ENCODE measurements at places on chromosomes 3 and 15.
A peak's percentile ranks its signal among the peaks of the same experiment; 100 is the strongest.

DNA sequence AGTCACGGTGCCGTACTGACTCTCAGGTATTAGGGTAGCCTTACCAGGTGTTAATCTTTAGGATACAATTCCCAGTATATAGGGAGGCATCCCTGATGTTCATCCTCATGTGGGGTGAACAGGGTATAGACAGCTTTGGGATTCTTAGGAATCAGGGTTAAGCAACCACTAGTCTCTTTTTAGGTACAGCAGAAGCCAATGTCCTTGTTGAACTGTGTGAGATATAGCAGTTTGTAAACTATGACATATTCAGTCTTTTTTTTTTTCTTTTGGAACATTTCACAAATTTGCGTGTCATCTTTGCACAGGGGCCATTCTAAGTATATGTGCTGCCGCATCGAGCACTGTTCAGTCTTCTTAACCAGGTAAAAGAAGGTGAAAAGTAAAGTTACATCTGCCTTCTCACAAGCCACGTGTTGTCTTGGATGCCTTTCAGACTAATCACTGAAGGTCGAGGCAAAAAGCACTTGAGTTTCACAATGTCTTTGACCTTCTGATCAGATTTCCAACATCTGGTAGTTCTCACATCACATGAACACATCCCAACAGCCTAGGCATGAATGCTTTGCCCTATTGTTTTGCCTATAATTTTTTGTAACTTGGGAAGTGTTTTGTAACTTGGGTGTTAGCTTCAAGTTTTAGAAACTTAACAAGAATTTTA is 17.2 kb downstream of the TSEN2 start:
- no peak for DNase-seq

GRCh38 chr3:47410801-47411646 is 30.2 kb downstream of the PTPN23 start:
- no peak for DNase-seq

GRCh38 chr3:123004201-123004918 is 23.2 kb downstream of the SEMA5B start:
- no peak for DNase-seq

- DNase-seq = no peak
Measured at GRCh38 chr3:175664911-175665310, 805.8 kb downstream of the NAALADL2 start.

DNA sequence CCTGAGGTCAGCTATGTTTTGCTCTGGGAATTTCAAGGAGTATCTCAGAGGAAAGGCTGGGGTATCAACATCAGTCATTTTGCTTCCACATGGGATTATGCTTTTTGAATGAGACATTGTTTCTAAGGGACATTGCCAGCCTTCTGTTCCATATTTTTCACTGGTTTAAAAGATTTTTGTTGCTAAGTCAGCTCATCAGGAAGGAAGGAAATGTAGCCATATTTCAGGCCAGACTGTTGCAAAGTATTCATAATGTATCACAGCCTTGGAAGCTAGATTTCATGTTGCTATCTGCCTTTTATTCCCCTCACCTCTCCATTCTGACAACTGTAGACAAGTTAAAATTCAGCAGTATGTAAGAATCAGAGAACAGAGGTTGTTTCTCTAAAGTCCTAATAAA is 61.0 kb upstream of the CHRM5 start:
- no peak for DNase-seq

GRCh38 chr3:18559331-18559842 is 134.2 kb upstream of the SATB1 start:
- no peak for DNase-seq

GRCh38 chr15:100330221-100330620 is 11.6 kb downstream of the ADAMTS17 start:
- no peak for DNase-seq

DNA sequence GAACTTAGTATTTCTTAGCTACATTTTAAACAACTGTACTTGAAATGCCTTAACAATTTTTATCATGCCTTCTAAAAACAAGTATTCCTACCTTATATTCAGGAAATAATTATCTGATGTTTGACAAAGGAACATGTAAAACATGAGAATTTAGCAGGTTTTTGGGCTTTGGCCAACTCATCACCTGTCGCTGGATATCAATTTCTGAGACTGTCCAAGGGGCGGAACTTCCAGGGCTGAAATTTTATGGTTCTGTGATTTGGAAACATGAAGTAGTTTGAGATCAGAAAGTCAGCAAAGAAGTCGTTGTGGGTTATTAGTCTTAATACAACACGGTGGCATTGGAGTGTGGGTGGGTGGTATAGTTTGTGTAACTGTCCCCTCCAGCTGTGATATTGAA is 282.2 kb upstream of the LRRN1 start:
- DNase-seq = no peak

DNA sequence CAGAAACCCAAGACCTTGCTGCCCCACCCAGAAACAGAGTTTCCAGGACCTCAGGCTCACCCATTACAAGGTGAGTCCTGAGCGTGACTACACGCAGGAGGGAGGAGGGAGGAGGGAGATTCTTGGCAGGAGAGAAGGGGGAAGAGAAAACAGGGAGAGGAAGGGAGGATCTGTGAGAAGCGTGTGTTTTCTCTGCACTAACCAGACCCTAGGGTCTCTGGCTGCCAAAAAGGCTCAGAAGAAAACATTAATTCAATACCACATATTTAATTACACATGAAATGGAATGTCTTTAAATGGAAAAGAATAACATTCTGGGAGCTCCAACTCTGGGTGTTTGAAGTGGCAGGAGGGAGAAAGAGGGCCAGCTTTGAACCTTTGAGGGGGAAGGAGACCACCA is 309.0 kb downstream of the NTRK3 start:
- DNase-seq = no peak

DNA sequence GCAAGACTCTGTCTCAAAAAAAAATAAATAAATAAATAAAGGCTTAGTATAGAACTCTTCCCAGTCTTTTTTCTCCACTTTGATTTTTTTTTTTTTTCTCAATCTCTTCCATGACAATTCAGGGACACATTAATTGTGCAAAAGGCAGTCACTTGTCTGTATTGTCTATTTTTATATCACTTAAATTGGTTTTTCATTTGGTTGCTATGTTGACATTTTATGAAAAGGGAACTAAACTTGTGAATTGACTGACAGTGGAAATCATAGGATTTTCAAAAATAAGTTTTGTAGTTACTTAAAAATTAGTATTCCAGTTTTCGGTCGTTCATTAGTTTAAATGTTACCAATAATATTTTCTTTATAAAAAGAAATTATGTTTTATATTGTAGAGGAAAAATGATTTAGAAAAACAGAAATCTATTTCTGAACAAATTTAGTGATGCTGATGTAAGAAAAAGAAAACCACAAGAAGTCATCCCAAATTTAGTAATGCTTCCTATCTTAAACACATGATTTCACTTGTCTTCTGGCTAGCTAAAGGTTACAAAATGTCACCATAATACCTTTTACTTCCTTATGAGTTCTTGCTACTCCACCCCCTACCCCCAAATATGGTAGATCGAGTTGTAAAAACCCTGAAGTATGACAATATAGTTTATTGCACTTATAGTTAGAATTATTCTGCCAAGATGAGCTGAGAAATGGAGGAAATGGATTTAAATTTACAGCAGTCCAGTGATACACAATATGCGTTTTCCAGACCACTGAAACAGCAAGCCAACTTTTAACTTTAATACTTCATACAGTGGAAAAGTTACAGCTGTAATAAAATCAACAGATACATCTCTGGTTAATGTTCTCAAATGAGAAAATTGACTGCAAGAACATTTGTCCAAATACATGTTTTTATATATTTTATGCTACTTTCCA is 37.0 kb downstream of the PPARG start:
- no peak for DNase-seq

DNA sequence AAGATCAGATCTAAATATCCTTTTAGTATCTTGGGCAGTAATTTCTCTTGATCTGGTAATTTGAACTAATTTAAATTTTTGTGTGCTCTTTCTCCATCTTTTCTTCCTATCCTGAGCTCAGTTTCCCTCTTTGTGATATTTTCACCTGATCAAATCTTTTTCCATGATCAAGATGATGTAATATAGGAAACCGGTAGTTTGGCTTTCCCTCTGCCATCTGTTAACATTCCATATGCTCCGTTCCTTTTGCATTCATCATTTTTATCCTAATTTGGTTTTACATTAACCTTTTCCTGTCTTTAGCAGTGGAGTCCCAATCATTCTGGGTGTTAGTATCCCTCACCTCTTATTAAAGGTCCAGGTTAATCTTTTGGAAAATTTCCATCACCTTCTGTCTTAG is 5.9 kb upstream of the ABHD6 start:
- DNase-seq = no peak

DNA sequence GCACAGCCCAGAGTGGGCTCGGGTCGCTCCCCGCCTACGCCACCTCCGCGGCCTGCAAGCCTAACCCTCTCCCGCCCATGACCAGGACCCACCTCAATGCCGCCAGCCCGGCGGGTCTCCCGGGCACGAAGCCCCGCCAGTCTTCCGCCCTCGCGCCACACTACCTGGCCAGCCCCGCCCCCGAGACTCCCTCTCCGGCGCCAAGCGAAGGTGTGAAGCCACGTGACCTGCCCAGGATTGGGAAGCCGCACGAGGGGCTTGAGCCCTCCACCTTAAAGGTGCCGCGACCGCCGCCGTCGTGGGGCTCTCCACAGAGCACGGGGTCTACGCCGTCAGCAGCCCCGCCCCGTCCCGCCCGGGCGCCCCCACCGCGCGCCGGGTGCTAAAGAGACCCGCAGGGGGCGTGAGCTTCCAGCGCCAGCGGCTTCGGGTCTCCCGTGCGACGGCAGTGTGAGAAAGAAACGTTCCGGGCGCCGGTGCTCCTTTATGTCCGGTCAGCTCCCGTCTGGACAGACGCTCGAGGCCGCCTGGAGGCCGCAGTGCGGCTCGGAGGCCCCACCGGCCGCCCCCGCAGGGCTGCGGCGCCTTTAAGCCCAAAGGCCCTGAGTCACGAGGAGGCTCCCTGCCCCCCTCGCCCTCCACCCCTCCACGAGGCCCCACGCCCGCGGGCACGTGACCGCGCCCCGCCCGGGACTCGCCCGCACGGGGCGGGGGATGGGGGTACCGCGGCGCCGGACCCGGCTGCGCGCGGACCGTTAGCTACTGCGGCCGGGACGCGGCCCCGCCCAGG is at the start of gene CPEB1:
TSS of gene CPEB1 (minus strand) at position 319 of the 790 bp plus-strand sequence. CDS start 18,904 bp downstream, outside the sequence.
- DNase-seq = no peak

GRCh38 chr15:76239786-76240185 is 71.5 kb downstream of the ETFA start:
- no peak for DNase-seq

GRCh38 chr3:59843821-59844220 is 794.0 kb upstream of the CFAP20DC start:
- no peak for DNase-seq

DNA sequence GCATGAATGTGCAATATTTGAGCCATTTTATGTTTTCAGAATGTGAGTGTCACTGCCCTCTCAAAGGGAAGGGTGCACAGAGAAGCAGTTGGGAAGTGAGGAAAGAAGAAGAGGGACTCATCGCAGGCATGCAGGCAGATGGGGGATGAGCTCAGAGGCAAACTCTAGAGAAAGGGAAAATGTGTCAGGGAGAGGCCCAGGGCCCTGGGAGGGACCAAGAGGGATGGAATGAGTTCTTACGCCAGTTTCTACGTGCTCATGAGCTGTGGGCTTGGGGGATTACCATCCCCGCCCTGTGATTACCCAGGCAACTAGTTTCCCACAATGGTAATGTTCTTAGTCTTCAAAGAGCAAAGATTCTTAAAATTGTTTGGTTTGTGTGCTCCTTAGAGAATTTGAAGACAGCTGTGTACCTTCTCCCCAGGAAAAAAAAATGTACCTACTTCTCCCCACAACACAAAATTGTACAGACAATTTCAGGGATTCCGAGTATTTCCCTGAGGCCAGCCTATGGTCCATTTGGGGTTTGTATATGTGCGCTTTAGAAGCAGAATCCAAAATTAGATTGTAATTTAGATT is 17.8 kb downstream of the GCSAM start:
- no peak for DNase-seq

GRCh38 chr3:195058336-195059005 is 212.5 kb downstream of the XXYLT1 start:
- DNase-seq = no peak

DNA sequence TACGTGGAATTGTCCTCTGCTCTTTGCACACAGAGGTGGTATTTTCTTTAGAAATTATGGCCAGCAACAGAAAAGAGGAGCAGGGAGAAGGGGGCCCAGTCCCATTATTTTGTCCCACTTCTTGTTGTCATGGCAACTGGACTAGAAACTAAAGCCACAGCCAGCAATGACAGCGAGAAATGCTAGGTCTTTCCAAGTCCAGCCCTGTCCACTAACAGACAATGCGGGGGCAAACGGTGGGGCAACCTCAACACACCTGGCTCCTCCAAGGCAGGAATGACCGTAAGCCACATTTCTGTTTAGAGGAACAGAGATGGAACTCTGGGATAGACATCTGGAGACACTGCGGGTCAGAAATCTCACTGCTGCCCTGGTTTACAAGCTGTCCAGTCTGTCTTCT is 107.3 kb downstream of the RFTN1 start:
- no peak for DNase-seq

GRCh38 chr3:172309741-172310427 is 138.4 kb downstream of the GHSR start:
- no peak for DNase-seq

DNA sequence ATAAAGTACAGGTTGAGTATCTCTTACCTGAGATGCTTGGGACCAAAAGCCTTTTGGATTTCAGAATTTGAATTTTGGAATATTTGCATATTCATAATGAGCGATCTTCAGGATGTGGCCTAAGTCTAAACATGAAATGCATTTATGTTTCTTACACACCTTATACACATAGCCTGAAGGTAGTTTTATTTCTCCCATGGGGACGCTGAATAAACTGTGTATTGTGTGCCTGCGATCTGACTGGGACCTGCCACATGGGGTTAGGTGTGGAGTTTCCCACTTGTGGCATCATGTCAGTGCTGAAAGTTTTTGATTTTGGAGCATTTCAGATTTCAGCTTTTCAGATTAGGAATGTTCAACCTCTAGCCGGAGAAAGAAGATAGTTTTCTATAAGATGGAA is 35.5 kb downstream of the UBE2E2 start:
- DNase-seq = no peak

- no peak for DNase-seq
Measured at GRCh38 chr15:70127288-70127746, 29.6 kb upstream of the TLE3 start.

- DNase-seq = peak; percentile 15
Measured at GRCh38 chr15:90001683-90002427, 731 bp downstream of the ZNF710 start.

- no peak for DNase-seq
Measured at GRCh38 chr3:127287840-127288239, at the start of gene PRR20G. TSS of gene PRR20G (minus strand) at chr3:127288046. CDS start at chr3:127287365, 681 bp downstream.

DNA sequence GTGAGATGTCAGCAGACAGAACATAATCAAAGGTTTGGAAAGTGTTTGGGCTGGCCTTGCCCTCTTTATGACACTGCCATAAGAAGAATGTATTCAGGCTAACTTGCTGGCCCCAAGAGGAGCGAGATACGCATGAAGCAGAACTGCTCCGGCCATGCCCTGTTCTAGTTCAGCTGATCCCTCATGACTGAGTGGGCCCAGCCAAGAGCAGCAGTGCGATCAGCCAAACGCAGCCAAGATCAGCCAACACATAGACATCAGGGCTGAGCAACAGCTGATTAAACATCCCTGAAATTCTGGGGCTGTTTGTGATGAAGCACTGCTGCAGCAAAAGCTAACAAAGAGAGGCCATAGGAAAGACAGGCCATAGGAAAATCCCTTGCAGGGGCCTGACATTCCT is 24.1 kb downstream of the POMGNT2 start:
- DNase-seq = no peak

- no peak for DNase-seq
Measured at GRCh38 chr15:85550283-85550682, 169.9 kb downstream of the AKAP13 start.

GRCh38 chr15:53918180-53919079 is 59.8 kb upstream of the UNC13C start:
- no peak for DNase-seq

- no peak for DNase-seq
Measured at GRCh38 chr3:3015185-3016089, 94.7 kb downstream of the IL5RA start.

Measured in stimulated activated CD8-positive, alpha-beta memory T cell treated with anti-CD3 and anti-CD28 coated beads, Interleukin-15, amount 100 ng/mL, for 1 hour (primary cell).